MCF 10A (cell line): ENCODE measurements at places on chromosomes 11 and 22.

- DNase-seq: peak; percentile 73
These were observed 18.3 kb downstream of the RCN1 start for GRCh38 chr11:32109138-32109537.

DNA sequence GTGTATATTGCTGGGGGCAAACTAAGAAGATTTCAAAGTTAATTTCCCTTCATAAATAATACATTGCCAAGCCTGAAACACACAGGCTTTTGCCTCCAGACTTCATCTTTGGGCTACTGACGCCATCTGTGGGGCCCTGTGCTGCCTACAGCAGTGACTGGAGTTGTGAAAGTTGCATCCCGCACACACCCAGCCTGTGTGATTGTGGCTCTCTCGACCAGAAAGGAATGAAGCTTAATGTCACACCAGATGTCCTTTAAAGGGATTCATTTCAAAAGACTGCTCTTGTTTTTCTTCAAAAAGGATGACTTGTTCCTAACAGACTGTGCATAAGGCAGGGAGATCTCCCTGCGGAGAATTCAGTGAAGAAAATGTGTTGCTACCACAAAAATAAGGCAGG is 210.5 kb downstream of the FAM181B start:
- no peak for DNase-seq

- DNase-seq: peak; percentile 56
These were observed 5.9 kb upstream of the ATF4 start for GRCh38 chr22:39514373-39514973.

- DNase-seq: no peak
These were observed 423.5 kb upstream of the B3GAT1 start for GRCh38 chr11:134835561-134835960.

DNA sequence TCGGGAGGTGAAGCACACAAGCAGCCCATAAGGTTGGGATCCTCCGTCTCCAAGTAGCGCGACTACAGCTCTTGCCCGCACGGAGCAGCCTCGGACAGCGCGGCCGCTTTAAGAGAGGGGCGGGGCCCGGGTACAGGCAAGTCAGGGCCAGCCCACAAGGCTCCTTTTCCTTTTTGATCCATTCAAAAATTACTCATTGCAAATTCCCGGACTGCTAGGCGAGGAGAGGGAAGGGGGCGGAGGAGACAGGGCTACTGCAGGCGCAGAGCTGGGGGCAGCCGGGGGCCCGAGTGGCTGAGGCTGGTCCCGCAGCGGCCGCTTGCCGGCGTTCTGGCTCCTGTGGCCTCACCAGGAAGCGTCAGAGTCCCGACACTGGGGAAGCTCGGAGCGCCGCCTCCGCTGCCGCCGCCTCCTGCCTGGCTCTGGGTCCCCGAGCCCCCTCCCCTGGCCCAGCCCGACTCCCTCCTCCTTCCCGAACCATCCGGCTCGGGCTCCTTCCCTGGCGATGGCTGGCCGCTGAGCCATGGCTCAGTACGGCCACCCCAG is at the start of gene UBASH3B:
Gene UBASH3B, plus strand, starts transcription at position 196 of the 546 bp plus-strand sequence. Its CDS starts 328 bp downstream, at position 524.
- DNase-seq: peak; percentile 90

- DNase-seq: peak; percentile 36
These were observed 839 bp downstream of the CBY1 start for GRCh38 chr22:38657045-38657909.

GRCh38 chr11:60098508-60098907 is 10.0 kb downstream of the MS4A2 start:
- DNase-seq: no peak

- DNase-seq: no peak
These were observed 1.9 kb downstream of the BANF1 start for GRCh38 chr11:66004186-66004585.

DNA sequence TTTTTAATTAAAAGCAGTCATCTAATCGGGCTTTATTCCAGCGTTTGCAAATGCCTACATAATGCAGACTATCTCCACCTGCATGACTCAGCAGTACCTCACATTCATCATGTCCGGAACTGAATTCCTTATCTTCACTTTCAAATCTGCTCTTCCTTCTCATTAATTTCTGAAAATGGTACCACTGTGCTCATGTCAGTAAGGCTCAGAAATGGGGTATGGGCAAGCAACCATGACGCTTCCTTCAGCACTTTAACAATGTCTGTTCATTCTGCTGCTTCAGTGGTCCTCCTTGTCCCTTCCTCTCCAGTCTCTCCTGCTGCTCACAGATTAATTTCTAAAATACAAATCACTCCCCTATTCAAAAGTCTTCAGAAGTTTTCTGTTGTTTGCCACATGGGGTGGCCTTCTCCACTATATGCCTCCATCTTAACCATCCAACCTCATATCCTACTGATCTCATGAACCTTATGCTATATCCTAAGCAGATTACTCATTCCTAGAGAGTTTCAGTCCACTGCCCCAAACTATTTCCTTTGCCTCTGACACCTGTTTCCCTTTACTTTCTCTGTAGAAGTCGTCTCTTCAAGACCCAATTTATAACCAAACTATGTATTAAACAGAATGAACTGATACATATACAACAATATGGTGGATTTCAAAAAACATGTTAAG is 7.0 kb downstream of the GTF2H1 start:
- peak; percentile 44 for DNase-seq

GRCh38 chr11:11016068-11016467 is 158.2 kb upstream of the ZBED5 start:
- DNase-seq: no peak

- DNase-seq: peak; percentile 57
These were observed 11.0 kb downstream of the MPZL3 start for GRCh38 chr11:118240999-118241763.

DNA sequence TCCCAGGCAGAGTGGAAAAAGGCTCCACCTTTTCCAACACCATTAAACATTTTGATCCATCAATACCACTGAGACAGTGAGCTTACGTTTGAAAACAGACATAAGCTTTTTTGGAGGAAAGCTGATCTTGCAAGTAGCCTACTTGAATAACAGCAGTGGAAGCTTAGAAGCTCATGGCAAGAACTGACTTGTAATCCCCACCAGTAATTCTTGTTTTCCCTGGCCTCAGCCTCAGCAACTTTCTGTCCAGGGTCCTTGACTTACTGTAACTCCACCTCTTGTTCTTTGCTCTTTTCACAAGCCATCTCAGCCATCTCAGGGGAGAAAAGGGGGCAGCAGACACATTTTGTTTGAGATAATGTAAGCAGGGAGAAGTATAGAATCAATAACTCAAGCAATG is 12.3 kb upstream of the MPZL2 start:
- DNase-seq: no peak

DNA sequence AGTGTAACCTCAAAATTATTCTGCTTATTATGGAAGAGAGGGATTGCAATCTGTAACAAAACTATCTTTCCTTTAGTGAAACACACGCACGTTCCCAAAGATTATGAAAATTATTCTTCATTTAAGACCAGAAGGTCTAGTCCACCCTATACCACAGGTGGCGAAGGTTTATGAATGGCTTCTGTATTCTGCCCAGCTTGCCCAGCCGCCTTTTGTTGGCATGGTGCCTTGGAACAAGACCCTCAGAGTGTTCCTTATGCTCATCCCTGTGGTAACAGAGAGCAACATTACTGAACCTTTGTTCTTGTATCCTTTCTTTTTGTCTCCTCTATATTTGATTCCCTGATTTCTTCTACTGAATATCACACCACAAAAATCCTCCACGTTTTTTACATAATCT is 116.4 kb downstream of the FAR1 start:
- DNase-seq: no peak

DNA sequence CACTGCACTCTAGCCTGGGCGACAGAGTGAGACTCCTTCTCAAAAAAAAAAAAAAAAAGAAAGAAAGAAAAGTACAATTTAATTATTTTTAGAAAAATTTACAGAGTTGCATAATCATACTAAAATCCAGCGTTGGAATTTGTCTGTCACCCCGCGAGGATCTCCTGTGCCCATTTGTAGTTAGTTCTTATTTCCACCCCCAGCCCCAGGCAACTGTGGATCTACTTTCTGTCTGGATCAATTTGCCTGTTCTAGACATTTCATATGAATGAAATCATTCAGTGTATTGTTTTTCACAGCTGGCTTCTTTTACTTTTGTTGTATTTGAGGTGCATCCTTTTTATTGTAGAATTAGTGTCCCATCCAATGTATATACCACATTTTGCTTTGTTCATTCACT is 102.6 kb upstream of the RASSF10 start:
- no peak for DNase-seq

GRCh38 chr11:1460396-1460985 is 26.1 kb downstream of the MOB2 start:
- no peak for DNase-seq

- DNase-seq: no peak
These were observed 185.2 kb downstream of the GRIK4 start for GRCh38 chr11:120696597-120697218.

DNA sequence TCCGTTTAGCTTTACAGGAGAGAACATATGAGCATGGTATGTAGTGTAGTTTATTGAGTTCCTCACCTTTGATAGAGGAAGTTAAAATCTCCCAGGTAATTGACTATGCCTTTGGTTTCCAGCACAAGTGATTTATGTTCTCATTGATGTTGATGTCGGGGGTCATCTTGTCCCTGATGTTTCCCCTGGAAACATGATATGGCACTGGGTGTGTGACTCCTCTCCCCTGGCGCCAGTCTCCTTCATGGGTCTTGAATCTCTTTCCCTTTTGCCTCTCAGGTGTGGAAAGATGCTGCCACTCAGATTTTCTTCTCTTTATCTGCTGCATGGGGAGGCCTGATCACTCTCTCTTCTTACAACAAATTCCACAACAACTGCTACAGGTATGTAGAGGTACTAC is 28.3 kb downstream of the SLC6A5 start:
- no peak for DNase-seq

- DNase-seq: no peak
These were observed 48.8 kb upstream of the CD44 start for GRCh38 chr11:35090125-35090524.

DNA sequence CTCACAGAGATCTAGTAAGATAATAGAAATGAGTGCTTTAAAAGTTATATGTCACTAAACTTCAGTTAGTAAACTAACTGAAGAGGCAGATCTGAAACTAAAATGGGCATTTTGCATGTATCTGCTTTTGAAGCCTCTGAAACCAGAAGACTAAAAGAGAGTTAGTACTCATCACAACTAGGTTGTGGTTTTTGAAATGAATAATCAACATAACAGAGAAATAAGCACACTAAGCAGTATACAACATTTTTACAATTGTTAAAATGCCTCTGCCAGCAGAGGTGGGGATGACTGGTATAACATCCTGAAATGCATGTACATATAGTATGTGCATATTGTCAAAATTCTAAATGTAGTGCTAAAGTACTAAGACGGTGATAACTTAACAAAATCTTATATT is 564.5 kb downstream of the DLG2 start:
- no peak for DNase-seq

GRCh38 chr11:109405671-109406070 is 16.3 kb upstream of the C11orf87 start:
- peak; percentile 13 for DNase-seq

- no peak for DNase-seq
These were observed 13.8 kb downstream of the SEC14L3 start for GRCh38 chr22:30457981-30458380.

GRCh38 chr11:73221996-73222395 is 3.9 kb downstream of the P2RY2 start:
- no peak for DNase-seq

DNA sequence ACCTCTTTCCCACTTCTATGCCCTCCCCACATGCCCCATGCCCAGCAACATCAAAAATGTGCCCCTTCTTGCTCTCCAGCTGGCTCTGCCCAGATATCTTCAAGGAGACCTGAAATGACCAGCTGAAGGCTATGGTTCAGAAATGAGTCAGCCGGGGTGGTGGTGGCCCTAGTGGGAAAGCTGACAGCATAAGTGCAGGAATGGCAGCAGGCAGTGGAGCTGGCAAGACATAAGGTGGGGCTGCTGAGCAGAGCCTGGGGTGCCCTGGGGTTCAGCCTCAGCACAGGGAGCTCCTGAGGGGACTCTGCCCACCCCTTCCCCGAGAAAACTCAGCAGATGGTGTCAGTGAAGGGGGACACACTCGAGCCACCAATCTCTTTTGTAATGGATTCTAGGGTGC is 593.4 kb downstream of the BUD13 start:
- DNase-seq: no peak

- no peak for DNase-seq
These were observed 1.4 kb downstream of the CDKN1C start for GRCh38 chr11:2883979-2884815.

- DNase-seq: no peak
These were observed 44.5 kb downstream of the BBOX1 start for GRCh38 chr11:27085111-27085510.

- DNase-seq: no peak
These were observed 62.2 kb upstream of the WNT11 start for GRCh38 chr11:76268498-76268897.

GRCh38 chr11:92409956-92410355 is 185.3 kb downstream of the FAT3 start:
- no peak for DNase-seq

DNA sequence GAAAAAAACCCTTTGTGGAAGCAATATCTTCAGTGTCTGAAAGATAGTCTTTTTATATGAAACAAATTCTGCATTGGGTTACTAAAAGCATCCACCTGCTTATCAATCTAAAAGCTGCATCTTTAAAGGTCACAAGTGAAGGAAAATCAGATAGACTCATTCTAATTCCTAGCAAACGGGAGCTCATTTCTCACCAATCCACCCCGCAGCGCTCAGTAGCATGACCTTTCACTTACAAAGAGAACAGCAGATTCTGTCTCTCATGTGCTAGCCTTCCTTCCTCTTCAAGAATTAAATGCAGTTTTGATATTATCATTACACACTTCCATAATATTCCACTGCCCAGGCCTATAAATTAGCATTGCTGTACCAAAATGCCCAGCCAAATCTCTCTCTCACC is 212.9 kb downstream of the CADM1 start:
- DNase-seq: no peak
